Activated CD8-positive, alpha-beta T cell treated with anti-CD3 and anti-CD28 coated beads, Interleukin-2, amount 10 ng/mL, durations not matched to agents 7 days and 5 days (primary cell): ENCODE measurements at places on chromosomes 5 and 9. TPM values are rescaled to one million over a fixed set of nuclear protein-coding genes. Genes with fewer than 3 reads are reported as not detected.

The S1PR3 gene
- total RNA-seq: not detected

The ARHGEF37 gene
- 1.0 TPM for total RNA-seq

The GOLM1 gene
- 1.2 TPM for total RNA-seq

The FAM200C gene
- 0.45 TPM for total RNA-seq

The GPX3 gene
- not detected for total RNA-seq

The LRRTM2 gene
- 0.26 TPM for total RNA-seq

The KCNV2 gene
- not detected for total RNA-seq

- DNase-seq: no peak
These were observed 367.2 kb downstream of the OSTF1 start for GRCh38 chr9:75455444-75455921.

DNA sequence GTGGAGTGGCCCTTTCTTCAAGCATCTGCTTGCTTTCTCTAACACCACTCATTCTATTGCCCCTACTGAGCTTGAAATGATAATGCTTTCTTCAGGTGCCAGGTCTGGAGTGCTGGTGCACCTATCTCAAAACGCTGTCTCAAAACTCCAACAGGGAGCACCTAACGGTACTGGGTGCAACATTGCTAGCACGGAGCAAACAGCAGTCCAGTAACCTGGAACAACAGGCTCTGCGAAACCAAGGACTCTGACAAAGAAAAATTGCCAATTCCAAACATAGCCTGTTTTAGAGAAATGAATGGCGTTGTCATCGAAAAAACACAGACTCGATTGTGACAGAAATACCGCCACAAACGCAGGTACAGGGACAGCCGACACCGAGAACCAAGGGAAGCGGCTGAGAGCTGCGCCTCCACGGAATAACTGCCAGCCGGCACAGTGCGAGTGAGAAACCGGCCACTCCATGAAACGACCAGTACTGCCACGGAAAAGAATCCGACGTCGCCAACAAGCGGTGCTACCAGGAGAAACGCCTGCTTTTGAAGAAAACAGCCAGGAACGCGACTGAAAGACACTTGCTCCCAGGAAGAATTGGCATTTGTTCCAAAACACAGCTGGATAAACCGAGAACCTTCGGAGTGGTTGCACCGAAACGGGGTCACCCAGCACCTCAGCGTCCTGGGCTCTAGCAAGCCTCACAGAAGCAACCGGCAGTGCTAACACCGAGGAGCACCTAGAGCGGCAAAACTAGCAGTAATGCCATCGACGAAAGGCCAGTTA is 3.1 kb downstream of the ANXA2R start:
- DNase-seq: no peak

DNA sequence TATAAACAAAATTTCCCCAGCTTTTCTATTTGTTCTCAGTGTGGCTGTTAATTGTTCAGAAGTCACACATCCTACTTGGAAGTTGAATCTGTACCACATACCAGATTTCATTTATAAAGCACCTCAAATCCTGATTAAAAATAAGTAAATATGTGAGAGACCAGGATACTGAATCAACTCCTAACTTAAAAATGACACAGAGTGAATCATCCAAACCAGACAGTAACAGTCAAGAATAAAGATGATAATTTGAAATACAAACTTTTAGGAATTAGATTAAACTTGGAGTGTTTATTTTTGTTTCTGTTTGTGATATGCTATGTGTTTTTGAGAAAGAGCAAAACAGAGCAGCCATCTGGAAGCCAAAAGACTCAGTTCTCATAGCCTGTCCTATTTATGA is 633.2 kb upstream of the RORB start:
- DNase-seq: no peak

DNA sequence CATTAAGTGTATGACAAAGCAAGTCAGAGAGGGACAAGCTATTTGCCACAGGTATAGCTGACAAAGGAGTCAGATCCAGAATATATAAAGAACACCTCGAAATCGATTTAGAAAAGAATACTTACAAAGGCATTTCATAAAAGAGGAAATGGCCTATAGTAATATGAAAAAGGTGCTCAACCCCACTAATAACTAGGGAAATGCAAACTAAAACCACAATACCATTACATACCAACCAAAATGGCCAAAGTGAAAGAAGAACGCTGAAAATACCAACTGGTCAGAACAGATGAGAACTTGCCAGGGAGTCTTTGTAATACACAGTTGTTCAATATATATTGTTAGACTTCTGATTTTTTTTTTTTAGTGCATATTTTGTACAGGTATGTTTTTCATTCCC is 152.9 kb downstream of the CDC42SE2 start:
- DNase-seq: no peak

GRCh38 chr9:95030920-95031642 is 286.4 kb downstream of the FANCC start:
- DNase-seq: no peak

DNA sequence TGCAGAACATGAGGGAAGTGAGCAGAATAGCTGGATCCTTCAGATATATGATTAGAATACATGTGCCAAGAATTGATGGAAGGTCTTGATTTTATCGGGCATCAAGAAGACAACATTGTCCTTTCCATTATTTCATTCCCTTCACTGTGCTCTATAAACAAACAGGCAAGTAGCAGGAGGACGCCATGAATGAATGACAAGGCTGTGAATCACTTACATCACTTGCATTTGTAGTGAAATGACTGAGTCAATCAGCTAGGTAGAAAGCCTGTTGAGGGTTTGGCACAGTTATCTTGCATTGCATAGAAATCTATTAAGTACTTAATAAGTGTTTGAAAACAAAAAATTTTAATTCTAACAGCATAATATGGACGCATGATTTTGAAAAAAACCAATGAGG is 548.8 kb upstream of the IZUMO3 start:
- no peak for DNase-seq

- DNase-seq: peak; percentile 80
These were observed 2.0 kb downstream of the IER5L start for GRCh38 chr9:129175825-129176633.

- DNase-seq: no peak
These were observed 653.6 kb upstream of the ITGA1 start for GRCh38 chr5:52134013-52134650.

GRCh38 chr9:89896806-89897340 is 292.1 kb downstream of the GADD45G start:
- no peak for DNase-seq

- no peak for DNase-seq
These were observed 46.0 kb downstream of the SLC44A1 start for GRCh38 chr9:105290418-105290817.

DNA sequence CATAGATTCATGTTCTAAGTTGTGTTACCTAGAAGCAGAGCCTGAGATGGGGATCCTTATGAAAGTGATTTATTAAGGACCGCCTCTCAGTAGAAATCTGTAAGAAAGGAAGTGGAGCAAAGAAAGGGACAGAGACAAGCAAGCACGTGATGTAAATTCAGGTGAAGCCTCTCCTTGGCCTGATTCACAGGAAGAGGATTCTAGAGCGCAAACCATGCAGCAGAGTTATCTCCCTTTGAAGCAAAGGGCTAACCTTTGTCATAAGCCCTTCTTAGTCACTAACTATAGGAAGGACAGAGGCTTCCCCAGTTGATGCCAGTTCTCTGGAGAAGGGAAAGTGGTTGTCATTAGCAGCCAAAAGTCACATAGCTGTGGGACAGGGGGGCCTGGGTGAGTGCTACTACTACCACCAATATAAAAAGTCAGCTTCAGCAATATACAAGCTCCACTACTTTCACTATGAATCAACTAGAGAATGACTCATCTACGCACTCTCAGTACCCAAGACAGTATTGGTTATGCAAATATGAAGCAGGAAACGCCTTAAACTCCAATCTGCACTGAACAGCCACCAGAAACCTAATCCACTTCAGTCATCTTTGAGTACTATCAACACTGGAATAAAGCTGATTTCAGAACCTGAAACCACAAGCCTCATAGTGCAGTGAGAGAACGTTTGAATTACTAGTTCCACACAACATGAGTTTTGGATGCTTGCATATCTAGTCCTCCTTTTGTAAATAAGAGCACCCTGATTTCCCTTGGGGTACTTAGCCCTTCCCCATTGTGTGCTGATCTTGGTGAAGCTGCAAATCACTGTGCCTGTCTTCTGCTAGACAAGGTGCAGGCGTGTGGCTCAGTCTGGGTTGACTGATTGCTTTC is 162.7 kb downstream of the ZNF608 start:
- peak; percentile 43 for DNase-seq

DNA sequence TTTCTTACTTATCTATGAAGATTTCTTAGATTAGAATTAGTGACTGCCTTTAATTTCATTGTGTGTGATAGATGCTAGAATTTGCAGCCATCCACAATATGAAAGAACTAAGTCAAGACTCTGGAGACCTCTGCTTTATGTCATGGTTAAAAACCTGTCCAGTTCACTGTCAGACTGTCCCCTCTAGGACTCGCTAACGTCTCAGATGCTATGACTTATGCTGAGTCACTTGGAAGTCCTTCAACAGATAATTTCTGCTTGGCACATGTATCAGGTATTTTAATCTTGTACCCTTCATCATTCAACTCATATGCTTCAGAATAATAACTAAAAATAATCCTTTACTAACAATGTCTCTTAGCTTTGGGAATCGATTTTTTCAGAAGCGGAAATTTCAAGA is 230.5 kb upstream of the DMAC1 start:
- no peak for DNase-seq

DNA sequence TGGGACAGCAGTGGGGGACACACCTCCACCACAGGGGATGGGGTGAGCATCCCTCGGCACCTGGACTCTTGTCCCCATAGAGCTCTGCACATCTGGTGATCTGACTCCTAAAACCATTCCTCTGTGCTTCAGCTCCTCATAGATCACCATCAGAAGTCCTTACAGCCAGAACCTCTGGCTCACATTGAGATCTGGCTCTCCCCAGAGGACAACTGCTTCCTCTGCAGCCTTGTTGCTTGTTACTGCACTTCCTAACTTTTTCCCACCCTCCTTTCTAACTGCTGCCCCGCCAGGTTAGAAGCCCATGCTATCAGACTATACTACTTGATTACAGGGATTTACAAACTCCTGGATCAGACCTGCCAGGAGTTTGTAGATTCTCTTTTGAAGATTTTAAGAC is 64.5 kb downstream of the ARSB start:
- no peak for DNase-seq

GRCh38 chr5:132663771-132664695 is 6.1 kb downstream of the IL13 start:
- DNase-seq: no peak

- DNase-seq: no peak
These were observed 9.6 kb downstream of the FBXW2 start for GRCh38 chr9:120783602-120784047.
